PC-3 (cell line): ENCODE measurements at places on chromosomes 4 and X. TPM values are rescaled to one million over a fixed set of nuclear protein-coding genes. Genes with fewer than 3 reads are reported as not detected.

- DNase-seq: no peak
Observed at GRCh38 chr4:150149381-150149780, 71.1 kb downstream of the DCLK2 start.

DNA sequence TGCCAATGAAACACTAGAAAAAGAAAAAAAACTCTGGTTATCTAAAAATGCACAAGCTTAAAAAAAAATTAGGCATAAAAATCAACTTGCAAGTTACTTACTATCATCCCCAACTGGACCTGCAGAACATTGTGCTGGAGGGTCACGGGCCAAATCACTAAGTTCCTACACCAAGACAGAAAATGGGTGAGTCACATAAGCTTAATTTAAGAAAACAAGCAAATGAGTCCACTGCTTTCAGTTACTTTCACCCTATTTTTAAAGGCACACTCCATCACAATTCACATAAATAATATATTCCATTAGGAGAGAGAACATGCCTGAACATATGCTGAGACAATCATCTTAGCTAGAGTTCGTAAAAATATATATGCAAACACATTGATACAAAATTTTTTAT is 17.7 kb downstream of the UBE2D3 start:
- no peak for DNase-seq

FAM114A1 gene
- total RNA-seq: 21.5 and 25.0 TPM in 2 replicates

SSX3 gene
- total RNA-seq: not detected in 2 replicates

CCNB3 gene
- 0.33 and 2.1 TPM in 2 replicates for total RNA-seq
